ENCODE measurements at places on chromosomes 7 and 10. TPM values are rescaled to one million over a fixed set of nuclear protein-coding genes. Genes with fewer than 3 reads are reported as not detected.

DNA sequence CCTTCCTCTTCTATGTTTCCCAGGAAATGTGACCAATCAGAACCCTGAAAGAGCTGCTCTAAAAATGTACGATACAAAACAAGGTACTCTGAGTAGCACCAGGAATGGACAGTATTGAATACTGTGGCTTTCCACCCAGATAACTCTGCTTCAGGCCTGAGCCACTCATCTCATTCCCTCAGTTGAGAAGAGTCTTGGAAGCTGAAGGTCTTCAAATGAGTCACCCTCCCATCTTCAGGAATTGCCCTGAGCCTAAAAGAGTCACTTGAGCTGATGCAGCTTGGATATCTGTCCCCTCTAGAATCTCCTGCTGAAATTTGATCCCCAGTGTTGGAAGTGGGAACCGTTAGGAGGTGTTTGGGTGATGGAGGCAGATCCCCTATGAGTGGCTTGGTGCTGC lies 210.4 kb downstream of the DGKI start:
- DNase-seq = no peak

DNA sequence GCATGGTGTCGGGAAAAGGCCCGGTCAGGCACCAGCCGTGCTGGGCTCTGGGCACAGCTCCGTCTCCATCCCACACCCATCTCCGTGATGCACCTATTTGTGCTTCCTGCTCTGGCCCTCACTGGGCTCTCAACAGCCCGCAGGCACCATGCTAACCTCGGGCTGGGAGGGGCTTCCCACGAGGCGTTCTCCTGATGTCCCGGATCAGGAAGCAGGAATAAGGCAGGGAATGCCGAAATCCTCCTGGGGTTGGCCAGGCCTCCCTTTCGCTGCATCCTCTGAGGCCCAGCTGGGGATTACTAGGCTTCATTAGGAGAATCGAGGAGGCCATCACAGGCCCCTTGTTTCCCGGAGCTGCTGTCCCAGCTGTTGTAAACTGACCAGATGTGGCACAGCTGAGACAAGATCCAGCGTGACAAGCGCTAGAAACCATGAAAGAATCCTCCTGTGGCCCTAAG lies 72.0 kb downstream of the FAM53B start:
- peak; percentile 17 for DNase-seq

DNA sequence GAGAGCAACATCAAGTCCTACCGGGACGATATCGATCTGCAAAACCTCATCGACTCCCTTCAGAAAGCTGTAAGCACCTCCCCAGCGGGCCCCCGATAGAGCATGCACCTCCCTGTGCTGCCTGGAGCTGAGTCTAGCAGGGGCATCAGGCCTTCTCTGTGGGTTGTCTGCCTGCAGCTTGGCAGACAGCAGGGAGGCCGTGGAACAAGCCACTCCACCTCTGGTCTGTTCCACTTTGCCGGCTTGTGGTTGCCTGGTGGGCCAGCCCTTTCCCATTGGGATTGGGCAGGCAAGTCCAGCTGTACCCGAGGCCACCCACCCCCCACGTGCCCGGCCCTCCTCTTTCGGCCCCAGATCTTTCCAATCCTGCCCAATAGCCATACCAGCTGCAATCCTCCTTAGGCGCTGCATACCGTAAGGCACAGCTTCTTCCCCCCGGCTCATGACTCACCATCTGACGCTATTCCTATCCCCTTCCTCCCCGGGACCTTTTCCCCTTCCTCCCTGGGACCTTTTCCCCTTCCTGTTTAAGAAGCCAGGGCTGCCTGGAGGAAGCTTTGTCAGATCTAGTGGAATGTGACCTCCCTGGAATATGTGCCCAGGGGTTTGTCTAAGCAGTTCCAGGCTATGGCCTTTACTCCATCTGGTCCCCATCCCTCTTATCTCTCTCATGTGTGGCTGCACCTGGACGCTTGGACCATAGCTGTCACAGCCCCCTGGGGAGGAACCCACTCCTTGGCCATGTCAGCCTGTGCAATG lies 28.1 kb upstream of the SH2D4B start:
- DNase-seq = peak; percentile 37

GRCh38 chr10:12445701-12446334 lies 96.5 kb downstream of the CAMK1D start:
- no peak for DNase-seq

DNA sequence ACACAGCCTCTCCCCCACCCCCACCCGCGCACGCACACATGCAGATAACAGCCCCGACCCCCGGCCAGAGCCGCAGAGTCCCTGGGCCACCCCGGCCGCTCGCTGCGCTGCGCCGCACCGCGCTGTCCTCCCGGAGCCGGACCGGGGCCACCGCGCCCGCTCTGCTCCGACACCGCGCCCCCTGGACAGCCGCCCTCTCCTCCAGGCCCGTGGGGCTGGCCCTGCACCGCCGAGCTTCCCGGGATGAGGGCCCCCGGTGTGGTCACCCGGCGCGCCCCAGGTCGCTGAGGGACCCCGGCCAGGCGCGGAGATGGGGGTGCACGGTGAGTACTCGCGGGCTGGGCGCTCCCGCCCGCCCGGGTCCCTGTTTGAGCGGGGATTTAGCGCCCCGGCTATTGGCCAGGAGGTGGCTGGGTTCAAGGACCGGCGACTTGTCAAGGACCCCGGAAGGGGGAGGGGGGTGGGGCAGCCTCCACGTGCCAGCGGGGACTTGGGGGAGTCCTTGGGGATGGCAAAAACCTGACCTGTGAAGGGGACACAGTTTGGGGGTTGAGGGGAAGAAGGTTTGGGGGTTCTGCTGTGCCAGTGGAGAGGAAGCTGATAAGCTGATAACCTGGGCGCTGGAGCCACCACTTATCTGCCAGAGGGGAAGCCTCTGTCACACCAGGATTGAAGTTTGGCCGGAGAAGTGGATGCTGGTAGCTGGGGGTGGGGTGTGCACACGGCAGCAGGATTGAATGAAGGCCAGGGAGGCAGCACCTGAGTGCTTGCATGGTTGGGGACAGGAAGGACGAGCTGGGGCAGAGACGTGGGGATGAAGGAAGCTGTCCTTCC lies 620 bp downstream of the EPO start:
- no peak for DNase-seq

GRCh38 chr7:158973440-158973839 lies 117.1 kb downstream of the DYNC2I1 start:
- DNase-seq = no peak

DNA sequence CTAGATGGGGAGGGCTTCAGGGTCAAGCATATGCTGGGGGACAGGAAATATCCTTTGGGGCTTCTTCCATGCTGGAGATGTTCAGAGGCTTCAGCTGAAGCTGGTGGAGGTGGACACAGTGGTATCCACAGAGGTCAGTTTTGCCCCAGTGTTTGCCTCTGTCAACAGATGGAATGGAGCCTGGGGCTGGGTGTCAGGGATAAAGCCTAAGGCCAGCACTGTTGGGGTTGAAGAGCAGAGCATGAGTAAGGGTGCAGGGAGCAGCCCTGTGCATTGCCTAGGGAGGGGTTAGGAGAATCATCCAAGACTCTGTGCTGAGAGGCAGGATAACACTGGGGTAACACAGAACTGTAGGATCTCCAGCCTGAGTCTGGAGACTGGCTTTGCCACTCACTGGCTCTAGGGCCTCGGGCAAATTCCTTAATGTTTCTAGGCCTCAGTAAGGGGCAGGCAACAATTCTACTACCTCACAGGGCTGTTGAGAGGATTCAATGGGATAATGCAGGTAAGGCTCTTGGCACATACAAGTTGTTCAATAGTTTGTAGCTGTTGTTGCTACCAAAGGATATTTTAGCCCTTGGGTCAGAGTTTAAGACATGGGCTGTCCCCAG lies 21.8 kb upstream of the MYL7 start:
- no peak for DNase-seq

GRCh38 chr7:50056131-50056530 lies 36.9 kb downstream of the ZPBP start:
- no peak for DNase-seq

DNA sequence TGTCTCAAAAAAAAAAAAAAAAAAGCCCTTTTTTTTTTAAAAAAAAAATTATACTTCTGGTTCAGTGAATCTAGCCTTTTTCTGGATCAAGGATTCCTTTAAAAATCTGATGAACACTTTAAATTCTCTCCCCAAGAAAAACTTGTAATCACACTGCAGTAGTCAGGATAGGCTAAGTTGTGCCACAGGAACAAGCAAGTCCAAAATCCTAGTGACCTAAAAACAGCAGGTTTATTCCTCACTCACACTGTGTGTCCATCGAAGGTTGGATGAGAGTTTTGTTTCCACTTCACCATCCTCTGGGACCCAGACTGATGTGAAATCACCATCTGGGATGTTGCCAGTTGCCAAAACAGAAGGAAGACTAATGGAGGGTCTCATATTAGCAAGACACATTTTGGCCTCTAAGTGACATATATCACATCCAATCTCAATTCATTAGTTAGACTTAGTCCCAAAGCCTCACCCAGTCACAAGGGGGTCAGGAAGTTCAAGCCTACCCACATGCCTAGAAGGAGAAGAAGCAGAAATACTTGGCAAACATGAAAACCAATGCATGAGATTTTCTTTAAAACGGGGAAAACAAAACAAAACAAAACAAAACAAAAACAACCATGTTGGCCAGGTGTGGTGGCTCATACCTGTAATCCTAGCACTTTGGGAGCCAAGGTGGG lies 32.7 kb downstream of the CYP17A1 start:
- no peak for DNase-seq

DNA sequence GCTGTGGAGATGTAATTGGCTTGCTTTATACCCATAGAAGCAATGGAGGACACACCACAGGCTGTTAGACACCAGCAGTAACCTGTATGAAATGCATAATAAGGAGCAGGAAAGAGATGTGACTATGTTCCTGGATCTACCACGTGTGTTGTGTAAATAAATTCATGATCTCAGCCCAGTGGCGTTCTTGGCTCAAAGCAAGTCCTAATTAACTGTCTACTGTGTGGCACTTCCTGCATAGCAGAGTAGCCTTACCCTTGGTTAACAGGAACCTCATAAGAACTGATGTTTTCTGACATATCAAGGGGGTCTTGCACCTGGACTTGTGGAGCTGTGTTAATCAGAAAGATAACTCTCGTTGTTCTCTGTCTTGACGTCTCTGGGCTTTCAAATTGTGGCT lies 25.7 kb upstream of the FAM180A start:
- DNase-seq = no peak

DNA sequence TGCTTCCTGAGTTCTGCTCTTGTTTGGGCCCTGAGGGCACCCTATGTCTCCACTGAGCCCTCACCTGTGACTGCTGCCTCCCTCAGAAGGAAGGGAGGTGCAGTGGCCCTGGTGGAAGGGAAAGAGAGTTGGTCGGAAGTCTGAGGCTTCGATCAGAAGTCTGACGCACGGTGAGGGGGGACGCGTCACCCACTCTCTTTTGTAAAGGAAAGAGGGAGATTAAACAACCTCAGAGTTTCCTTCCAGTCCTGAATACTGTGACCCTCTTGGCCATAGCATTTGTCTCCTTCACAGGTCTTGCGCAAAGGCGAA lies 31.4 kb upstream of the TRIM8 start:
- no peak for DNase-seq

DNA sequence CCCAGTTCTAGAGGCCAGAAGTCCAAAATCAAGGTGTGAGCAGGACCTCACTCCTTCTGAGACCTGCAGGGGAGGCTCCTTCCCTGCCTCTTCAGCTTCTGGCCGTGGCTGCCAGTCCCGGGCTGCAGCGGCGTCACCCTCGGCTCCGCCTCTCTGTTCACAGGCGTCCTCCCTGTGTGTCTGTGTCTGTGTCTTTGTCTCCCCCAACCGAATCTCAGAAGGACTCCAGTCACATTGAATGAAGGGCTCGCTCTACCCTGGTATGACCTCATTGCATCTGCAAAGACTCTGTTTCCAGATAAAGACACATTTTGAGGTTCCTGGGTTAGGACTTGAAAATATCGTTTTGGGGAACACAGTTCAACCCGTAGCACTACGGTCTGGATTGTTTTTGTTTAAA lies 33.1 kb upstream of the GALNT11 start:
- peak; percentile 74 for DNase-seq

GRCh38 chr10:110794808-110795207 lies 76.9 kb upstream of the PDCD4 start:
- no peak for DNase-seq

GRCh38 chr7:30168835-30169573 lies 34.2 kb downstream of the MTURN start:
- no peak for DNase-seq

DNA sequence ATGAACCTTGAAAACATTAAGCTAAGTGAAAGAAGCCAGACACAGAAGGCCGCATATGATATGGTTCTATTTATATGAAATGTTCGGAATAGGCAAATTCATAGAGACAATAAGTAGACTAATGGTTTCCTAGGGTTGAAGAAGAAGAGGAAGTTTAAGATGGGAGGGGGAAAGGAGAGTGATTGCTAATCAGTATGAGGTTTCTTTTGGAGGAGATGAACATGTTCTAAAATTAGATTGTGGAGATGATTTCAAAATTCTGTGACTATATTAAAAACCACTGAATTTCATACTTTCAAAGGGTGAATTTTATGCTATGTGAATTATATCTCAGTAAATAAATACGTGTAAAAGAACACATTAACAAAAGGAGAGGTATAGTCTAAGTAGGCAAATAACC lies 176.4 kb upstream of the HPS1 start:
- DNase-seq = no peak

Gene FAM3C
- 16.0 TPM for total RNA-seq

Gene SYT15B
- 0.36 TPM for total RNA-seq

Gene SPOCK2
- 4.5 TPM for total RNA-seq

Gene NRBF2
- 40.0 TPM for total RNA-seq

Gene MAT1A
- not detected for total RNA-seq

Gene COL1A2
- total RNA-seq = 24.5 TPM
